ENCODE measurements at places on chromosomes 13 and 19. TPM values are rescaled to one million over a fixed set of nuclear protein-coding genes. Genes with fewer than 3 reads are reported as not detected.

PTPRH gene
- total RNA-seq: 15.3 TPM

KIR2DL3 gene
- not detected for total RNA-seq

GRK1 gene
- not detected for total RNA-seq

STOML3 gene
- total RNA-seq: not detected

CACNG6 gene
- total RNA-seq: 0.11 TPM

Measured in uterine smooth muscle cell (primary cell).